ENCODE measurements at places on chromosomes 2 and 18.

DNA sequence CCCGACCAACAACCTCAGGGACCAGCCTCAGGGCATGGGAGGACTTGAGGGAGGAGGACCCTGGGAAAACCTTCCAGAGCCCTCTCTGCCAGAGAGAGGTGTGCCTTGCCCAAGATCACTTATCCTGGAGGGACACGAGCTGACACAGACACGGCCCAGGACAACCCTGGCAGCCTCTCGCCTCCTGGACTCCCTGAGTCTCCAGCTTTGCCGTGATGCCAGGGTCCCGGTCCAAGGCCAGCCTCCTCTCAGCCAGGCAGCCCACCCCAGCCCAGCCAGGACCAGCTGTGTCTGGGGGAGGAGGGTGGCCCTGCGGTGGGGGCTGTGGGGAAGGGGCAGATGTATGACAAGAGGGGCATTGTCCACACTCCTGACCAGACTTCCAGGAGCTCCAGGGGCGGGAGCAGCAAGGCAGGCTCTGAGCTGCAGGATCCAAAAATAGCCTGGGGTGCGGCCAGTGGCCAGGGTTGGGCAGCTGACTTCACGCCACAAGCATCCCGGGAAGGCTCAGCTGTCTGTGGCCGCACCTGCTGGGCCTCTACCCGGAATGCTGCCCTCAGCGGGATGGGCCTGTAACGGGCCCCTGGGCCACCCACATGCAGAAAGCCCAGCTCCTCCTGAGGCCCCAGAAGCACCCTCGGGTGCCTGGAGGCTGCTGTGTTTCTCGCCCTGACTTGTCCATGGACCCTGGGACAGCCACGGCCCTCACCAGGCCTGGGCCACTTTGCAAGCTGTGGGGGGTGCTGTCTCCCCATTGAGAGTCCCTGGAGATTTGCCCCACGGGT, 65.5 kb upstream of the GPC1 start:
- no peak for DNase-seq

- DNase-seq, result no peak
These were observed 32.9 kb downstream of the ARHGEF4 start for GRCh38 chr2:130869441-130870160.

- DNase-seq, result no peak
These were observed 55.3 kb upstream of the B3GNT2 start for GRCh38 chr2:62140426-62141141.

DNA sequence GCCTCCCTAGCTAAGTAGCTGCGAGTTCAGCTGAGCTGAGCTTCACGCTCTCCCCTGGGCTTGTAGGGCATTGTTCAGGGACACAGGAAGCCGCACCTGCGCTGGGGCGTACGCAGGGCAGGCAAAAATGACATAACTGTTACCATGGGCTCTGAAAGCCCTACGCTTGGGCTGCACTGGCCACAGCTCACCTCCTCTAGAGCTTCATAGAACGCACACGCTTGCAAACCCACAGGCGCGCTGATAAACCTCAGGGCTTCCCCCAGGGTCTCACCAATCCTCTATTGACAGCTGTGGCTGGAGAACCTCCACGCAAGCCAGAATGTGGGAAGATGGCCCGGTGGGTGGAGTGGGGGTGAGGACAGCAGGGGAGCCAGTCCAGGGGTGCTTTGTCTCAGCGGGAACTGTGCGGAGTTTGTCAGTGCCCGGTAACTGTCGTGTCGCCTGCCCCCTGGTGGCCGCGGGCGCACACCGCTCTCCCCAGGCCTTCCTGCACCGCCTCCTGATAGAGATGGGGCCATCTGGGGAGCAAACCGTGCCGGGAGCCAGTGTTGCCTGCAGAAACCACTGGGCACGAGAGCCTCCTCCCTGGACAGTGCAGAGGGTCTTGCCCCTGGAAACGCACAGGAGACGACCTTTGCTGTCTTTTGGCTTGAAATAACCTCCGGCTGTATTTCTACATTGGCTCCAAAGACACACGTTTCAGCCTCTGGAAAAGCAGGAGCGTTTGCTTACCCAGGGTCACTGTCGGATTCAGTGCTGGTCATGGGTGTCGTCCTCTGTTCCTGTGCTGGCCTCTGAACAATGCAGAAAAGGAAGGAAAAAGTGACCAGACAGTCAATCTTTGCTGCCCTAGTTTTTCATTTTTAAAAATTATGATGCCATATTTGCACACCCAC, 17.0 kb upstream of the CIDEA start:
- peak; percentile 70 for DNase-seq

DNA sequence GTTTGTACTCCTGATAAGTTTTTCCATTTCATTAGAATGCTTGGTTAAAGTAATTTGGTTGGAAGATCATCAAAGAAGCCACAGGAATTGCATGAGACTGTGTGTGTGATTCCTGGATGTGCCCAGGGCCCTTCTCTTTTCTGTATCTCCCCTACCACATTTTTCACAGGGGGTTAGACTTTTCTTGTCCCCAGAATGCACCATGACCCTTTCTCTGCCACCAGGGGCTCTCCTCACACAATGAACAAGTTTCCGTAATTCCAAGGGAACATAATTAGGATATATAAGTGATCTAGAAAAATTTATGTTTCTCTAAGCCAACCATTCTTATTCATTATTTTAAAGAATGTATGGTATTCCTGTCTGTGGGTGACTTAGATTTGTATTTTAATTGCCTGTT, 291.8 kb downstream of the NEDD4L start:
- DNase-seq, result no peak

DNA sequence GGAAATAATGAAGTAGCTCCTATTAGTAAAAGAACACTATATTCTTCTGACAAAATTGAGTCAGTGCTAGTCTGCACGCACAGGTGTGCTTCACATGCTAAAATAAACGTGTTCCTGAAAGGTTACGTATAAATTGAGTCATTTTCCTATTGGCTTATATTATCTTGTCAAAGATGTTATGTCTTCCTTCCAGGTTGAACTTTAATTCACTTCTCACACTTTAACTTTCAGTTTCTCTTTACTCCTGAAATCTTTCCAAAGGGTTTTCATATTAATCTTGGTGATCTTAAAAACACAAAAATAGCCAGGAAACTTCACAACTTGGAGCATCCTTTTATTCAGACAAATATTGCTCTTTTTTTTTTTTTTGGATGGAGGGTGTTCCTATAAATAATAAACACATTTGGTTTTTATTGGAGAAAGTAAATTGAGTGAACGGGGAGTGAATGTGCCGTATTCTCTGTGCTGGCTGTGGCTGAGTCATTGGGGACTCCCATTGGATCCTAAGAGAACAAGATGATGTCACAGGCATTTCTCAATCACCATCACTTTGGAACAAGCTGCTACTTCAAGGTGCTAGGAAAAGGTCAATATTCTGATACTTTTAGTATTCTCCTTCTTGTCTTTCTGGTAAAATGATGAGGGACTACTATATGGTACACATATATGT, 150.2 kb upstream of the SPATS2L start:
- no peak for DNase-seq

DNA sequence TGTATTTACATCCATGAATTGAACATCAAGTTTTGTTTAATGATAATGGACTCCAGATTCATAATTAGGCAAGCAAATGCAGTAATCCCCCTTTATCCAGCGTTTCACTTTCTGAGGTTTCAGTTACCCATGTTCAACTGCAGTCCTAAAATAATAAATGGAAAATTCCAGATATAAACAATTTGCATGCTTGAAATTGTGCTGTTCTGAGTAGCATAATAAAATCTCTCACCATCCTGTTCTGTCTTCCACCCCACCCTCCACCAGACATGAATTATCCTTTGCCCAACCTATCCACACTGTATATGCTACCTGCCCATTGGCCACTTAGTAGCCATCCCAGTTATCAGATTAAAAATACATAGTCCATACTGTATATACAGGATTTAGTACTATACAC, 224.5 kb upstream of the CHAC2 start:
- no peak for DNase-seq

DNA sequence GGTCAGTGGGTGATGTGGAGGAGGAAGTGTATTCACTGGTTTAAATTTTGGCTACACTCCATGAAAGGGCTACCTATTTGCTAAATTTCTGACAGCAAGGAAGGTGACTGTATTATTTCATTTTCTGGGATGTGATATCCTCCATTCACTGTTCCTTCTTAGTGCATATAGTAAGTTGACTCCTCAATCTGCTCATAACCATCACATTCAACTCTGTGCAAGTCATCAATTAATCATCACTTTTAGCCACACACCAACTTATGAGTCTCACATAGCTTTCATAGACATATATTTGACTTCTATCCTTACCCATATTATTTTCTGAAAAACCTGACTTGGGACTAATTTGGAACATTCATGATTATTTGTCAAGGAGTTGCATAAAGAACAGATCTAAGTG, 16.9 kb downstream of the KLHL41 start:
- peak; percentile 3 for DNase-seq

DNA sequence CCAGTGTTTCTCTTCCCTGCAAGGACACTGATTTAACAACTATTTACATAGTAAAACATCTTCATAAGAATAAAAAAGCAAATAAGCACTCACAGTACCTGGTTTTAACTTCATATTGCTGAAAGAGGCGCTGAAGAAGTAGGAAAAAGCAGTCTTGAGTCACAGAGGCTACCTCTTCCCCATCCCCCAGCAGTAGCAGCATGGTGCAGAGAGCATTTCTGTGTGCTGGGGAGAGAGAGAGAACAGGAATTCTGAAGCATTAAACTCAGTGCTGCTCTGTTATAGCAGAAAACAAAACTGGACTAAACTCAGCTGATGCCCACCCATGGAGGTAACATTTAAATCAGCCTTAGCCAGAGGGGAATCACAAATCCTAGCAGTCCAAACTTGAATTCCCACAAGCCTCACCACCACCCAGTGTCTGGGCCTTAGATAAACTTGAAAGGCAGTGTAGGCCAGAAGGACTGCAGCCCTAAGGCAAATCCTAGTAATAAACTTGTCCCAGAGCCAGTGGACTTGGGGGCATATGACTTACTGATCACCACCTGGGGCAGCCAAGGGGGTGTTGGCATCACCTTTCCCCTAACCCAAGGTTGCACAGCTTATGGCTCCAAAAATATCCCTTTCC, 321.8 kb upstream of the CWC22 start:
- DNase-seq, result no peak

Measured in NCI-H69 (cell line).